ENCODE measurements at places on chromosomes 6 and 20.

DNA sequence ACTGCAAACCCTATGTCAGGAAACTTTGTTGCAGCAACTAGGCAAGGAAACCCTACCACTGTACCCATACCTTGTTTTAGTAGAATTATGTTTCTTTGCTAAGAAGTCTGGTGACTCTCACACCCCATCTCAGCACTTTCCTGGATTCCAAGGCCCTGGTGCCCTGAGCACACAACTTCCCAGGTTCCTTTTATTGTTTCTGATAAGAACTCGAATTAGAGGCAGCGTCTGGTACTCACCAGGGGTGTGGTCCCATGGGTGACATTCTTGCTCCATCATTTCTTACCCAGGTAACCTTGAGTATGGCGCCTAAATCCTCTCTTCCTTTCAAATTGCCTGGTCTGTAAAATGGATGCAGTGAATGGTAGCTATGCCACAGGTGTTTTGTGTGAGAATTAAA is 34.1 kb downstream of the MYB start:
- DNase-seq = no peak

DNA sequence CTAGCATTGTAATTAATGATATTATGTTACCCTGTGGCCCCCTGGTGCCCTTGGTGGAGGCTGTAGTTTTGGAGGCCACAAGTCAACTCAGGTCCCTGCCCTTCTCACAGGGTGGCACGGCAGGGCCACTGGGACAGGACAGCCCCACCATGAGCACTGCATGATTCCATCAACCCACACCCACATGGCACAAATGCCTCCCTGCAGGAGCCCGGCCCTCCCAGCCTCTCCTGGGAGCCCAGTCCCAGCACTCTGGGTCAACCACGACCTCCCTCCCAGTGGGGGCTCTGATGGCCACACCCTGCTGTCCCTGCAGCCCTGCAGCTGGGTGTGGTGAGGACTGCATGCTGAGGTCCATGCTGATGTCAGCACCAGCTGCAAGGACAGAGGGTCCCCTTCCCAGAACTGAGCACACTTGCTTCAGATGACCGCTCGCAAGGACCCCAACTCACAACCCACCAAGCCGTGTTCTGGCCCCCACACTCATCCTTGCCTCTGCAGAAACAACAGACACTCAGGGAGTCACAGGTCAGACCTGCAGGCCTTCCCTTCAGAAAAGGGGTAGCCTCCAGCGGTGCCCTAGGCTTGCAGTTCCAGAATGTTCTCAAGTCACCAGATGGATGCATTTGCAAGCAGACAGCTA is 15.7 kb upstream of the CST7 start:
- no peak for DNase-seq

- no peak for DNase-seq
Observed at GRCh38 chr6:20838113-20838512, 303.9 kb downstream of the CDKAL1 start.

DNA sequence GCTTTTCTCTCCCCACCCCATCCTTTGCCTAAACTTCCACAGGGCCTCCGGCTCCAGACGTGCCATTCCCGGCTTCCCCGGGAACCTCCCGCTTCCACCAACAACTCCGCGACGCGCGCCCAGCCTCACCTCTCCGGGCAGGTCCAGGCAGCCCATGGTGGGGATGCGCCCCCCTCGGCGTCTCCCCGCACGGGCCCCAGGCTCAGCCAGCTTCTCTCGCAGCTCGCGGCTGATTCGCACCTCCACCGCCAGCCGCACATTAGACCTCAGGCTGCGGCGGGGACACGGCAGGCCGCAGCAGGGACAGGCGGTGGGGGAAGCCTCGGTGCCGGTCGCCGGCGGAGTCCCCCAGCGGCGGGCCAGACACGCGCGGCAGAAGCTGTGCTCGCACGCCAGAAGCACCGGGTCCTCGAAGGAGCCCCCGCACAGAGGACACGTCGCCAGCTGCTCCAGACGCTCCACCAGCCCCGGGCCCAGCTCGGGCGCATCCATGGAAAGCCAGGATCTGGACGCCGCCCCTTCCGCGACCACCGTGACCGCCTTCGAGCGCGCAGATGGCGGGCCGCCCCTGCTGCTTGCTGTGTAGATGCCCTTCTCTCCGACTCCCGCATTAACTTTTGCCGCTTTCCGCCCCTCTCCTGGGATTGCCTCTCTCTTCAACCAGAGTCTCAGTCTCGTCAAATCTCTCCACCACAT is at the start of gene RNF39:
Gene RNF39 (minus strand): TSS at position 676 of the 696 bp plus-strand sequence. CDS start 184 bp downstream, at position 492.
- no peak for DNase-seq

DNA sequence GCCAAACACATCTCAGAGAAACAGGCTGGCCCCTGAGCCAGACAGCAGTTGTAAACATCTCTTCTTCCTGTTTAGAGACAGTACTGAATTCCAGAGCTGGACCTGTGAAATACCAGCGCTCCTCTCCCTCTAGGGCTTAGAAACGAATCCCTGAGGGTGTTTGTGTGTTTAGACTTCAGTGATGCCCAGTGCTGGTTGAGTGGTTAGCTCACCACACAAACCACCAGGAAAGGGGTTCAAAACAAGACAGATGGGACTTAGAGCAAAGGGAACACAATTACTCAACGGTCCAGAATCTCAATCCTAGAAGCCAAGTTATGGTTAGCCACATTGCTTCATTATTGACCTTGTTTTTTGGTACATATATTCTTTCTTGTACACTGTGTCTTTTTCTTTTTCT is 108.7 kb upstream of the TMEM170B start:
- DNase-seq = no peak

GRCh38 chr20:63686094-63686491 is 10.4 kb upstream of the TNFRSF6B start:
- no peak for DNase-seq

GRCh38 chr20:43746344-43747137 is 19.7 kb upstream of the GTSF1L start:
- no peak for DNase-seq

DNA sequence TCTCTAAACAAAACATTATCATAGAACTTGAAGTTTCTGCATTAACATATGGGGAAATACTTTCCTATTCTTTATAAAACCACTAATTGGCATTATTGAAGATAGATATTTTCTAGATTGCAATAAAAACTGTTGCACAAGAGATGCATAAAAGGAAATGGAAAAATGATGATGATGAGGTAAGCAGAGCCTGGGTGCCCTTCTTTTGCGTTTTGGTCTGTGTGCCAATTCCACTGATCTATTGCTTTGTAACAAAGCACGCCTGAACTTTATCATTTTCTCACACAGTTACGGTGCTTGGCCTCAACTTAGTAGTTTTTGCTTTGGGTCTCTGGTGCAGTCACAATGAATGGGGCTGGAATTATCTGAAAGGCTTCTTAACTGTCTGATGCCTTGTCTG is 450.5 kb downstream of the MAFB start:
- no peak for DNase-seq

GRCh38 chr6:7916959-7917358 is 6.4 kb upstream of the TXNDC5 start:
- DNase-seq = no peak

GRCh38 chr6:37988696-37989095 is 169.2 kb downstream of the ZFAND3 start:
- DNase-seq = no peak

DNA sequence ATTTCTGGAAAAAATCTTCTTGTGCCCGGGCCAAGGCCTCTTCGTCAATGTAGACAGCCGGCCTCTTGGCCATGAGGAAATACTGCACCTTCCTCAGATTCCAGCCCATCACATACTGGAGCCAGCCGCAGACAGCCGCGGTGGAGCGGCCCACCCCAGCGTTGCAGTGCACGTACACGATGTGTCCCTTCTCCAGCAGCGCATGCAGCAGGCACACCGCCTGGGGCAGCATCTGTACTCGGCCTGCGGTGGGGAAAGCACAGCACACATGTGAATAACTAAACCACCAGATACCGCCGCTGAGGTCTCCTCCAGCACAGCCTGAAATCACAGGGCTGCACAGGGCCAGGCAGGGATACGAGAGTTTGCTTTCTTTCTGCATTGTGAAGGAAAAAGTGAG is 107.9 kb downstream of the EPM2A start:
- DNase-seq = no peak

GRCh38 chr20:63128956-63129355 is 87.0 kb downstream of the YTHDF1 start:
- no peak for DNase-seq

DNA sequence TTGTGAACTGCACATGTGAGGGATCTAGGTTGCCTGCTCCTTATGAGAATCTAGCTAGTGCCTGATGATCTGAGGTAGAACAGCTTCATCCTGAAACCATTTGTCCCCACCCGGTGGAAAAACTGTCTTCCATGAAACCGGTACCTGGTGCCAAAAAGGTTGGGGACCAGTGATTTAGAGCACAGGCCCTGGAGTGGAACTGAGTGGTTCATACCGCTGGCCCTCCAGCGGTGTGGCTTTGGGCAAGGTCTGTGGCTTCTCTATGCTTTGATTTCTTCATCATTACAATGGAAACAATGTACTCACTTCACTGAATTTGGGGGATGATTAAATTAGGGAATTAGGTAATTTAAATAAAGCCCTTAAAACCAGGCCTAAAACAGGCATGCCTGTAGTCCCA is 36.3 kb downstream of the CD164 start:
- no peak for DNase-seq

DNA sequence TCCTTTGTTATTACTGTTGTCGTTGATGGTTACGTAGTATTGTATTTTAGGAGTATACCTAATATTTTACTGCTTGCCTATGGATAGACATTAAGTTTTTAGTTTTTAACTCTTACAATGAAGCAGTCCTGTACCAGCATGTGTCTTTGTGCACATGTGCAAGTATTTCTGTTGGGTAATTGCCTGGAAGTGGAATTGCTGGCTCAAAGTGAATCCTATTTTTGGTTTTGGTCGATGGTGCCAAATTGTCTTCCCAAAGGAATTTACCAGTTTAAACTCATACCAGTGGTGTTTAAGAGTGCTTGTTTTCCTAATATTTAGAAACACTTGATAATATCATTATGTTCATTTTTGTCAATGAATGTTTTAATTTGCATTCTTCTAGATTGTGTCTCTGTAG is 75.5 kb downstream of the ANKS1A start:
- DNase-seq = no peak

DNA sequence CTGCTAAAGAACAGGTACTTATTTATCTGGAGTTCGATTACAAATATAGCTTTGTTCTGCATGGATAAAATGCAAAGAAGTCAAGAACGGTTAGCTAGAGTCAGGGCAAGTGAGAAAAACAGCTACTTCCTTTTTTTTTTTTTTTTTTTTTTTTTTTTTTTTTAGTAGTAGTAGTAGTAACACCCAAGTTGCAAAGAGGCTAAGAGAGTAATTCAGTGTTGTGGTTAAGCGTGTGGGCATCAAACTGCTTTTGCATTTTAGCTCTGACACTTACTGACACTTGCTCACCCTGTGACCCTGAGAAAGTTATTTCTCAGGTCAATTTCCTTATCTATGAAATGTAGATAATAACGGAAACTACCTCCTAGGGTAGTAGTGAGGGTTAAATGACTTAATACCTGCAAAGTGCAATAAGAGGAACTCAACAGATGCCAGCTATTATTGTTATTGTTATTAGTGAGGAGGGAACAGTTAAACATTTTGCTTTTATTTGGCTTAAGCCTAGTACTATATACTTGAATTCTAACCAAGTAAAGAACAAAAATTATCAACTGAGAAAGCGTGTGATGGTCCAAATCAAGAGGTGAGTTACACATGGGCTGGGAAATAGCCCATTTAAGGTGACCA is 86.7 kb upstream of the BACH2 start:
- no peak for DNase-seq

DNA sequence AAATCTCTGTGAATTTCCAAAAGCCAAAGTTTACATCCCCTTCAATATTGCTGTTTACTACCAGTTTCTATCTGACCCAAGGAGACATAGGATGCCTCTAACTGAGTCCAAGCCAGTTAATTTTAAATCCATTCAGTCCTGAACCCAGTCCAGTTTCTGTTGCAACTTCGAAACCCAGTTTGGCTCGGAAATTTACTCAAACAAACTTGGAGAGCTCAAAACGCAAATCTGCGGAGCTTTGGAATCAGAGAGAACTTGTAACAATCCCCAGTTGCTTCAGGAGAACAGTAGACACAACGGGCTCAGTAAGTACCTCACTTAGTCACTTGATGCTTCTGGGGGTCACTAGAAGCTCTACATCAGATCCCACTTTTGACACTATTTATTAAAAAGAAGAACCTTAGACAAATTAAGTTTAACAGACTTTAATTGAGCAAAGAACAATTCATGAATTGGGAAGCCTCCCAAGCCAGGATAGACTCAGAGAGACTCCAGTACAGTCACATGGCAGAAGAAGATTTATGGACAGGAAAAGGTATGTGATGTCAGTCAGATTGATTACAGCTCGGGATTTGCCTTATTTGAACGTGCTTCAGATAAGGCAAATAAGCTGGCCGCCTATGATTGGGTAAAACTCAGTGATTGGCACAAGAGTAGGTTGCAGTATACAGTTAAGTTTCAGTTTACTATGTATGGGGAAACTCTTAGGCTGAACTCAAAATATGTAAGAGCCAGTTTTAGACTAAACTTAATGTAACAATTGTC is 118.0 kb downstream of the RFPL4B start:
- DNase-seq = no peak

DNA sequence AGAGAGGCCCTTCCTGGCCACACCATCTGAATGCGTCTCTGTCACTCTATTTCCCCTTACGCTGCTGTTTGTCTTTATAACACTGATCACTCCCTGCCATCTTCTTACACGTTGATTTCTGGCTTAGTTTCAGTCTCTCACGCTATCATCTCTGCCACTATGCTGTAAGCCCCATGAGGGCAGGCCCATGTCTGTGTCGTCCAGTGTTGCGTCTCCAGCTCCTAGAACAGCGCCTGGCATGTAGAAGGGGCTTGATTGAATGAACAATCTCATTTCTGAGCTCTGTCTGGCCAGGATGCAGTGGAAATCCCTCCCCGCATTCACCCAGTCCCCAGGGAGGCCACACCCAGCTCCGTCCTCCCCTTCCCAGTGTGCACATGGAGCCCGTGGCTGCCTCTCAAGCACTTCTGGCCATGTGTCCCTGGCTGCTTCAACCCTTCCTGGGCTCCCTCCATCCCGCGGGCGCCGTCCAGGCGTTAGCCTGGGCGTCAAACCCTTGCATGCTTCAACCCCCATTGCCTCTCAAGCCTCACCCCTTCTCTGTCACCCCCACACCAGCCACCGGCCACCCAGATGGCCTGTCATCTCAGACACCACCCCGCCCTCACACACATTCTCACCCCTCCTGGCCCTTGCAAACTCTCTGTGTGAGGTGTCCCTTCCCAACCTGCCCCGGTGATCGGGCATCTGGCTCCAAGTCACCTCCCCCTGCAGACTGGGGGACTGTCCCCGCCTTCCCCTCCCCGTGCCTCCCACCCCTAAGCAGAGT is 71.1 kb downstream of the SRC start:
- DNase-seq = no peak

- DNase-seq = no peak
Observed at GRCh38 chr6:150070236-150070818, 1.4 kb upstream of the ULBP3 start.

DNA sequence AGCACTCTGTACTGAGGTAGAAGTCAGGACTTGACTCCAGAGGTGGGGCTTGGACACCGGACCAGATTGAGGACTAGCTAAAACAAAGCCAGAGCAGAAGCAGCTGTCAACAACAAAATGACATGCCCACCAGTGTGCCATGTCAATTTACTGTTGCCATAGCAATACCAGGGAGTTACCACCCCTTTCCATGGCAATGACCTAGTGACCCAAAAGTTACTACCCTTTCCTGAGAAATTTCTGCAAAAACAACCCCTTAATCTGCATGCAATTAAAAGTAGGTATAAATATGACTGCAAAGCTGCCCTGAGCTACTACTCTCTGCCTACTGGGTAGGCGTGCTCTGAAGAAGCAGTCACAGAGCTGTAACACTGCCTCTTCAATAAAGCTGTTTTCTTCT is 21.0 kb downstream of the MAP3K5 start:
- no peak for DNase-seq

GRCh38 chr6:63537959-63538300 is 34.4 kb upstream of the LOC128125822 start:
- DNase-seq = no peak

- DNase-seq = no peak
Observed at GRCh38 chr6:10399451-10399850, 15.4 kb downstream of the TFAP2A start.
